Stimulated activated memory B cell treated with anti-CD40 and anti-IgM and Interleukin-4, amounts not matched to agents 10 μg/mL and 1 μg/mL and 100 μg/mL, for 72 hours (primary cell): ENCODE measurements at places on chromosomes 7 and 10.

GRCh38 chr10:67934336-67934735 lies 49.9 kb downstream of the SIRT1 start:
- no peak for ATAC-seq

GRCh38 chr10:100886963-100887362 lies 25.8 kb upstream of the SLF2 start:
- ATAC-seq, result no peak

DNA sequence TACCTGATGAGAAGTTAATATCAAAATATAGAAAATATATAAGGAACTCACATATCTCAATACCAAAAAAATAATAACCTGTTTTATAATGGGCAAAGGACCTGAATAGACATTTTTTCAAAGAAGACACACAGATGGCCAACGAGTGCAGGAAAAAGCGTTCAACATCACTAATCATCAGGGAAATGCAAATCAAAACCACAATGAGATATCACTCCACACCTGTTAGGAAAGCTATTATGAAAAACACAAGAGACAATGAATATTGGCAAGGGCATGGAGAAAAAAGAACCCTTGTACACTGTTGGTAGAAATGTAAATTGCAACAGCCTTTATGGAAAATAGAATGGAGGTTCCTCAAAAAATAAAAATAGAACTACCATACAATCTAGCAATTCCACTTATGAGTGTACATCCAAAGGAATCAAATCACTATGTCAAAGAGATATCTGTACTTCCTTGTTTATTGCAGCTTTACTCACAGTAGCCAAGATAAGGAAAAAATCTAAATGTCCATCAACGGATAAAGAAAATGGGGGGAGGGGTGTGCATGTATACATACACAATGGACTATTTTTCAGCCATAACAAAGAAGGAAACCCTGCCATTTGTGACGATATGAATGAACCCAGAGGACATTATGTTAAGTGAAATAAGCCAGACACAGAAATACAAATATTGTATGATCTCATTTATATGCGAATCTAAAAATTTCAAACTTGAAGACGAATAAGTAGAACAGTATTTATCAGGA lies 3.6 kb upstream of the ALOX5 start:
- ATAC-seq, result no peak

DNA sequence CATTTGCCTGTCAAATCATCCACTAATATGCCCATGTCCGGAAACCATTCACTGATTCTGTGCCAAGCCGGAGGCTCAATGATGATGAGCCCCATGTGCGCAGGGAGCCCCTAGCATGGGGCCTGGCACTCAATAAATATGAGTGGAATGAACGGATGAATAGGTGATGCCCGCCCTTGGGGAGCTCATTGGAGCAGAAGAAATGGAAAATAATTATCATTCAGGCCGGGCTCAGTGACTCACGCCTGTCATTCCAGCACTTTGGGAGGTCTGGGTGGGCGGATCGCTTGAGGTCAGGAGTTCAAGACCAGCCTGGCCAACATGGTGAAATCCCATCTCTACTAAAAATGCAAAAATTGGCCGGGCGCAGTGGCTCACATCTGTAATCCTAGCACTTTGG lies 11.0 kb downstream of the RHBDD2 start:
- no peak for ATAC-seq

GRCh38 chr7:149662591-149663095 lies 110.7 kb downstream of the ZNF467 start:
- peak; percentile 57 for ATAC-seq
